Stimulated activated CD4-positive, alpha-beta T cell treated with anti-CD3 and anti-CD28 coated beads, Interleukin-1b, Interleukin-23, amount 100 ng/mL, for 24 hours (primary cell): ENCODE measurements at places on chromosomes 5 and 9.

- DNase-seq: no peak
These were observed 462.7 kb upstream of the CD180 start for GRCh38 chr5:67659288-67659687.

DNA sequence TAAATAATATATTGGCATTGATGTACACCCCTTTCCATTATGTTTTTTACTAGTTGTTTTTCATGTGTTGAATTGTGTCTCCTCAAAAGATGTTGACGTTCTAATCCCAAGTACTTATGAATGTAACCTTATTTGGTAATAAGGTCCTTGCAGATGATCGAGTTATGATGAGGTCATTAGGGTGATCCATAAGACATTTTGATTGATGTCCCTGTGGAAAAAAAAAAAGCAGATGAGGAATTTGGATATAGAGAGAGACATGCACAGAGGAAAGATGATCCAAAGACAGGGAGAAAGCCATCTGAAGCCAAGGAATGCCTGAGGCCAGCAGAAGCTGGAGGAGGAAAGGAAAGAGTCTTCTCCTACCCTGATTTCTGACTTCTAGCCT, 632.7 kb downstream of the TLR4 start:
- no peak for DNase-seq

GRCh38 chr5:139236479-139236878, 38.3 kb upstream of the SIL1 start:
- DNase-seq: no peak

DNA sequence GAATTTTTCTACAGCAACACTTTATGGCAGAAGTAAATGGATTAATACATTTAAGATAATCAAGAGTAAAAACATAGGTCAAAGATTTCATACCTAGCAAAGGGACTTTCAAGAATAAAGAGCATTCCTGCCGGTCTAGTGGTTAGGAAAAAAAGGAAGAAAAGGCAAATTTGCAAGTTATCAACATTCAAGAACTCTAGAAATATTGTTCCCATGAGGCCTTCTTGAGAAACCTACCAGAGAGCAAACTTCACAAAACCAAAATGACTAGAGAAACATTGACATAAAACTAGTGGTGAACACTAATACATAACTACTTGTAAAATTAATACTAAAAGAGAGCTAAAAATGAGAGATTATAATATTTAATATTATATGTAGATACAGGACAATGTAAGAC, 320.2 kb upstream of the RGMB start:
- no peak for DNase-seq

DNA sequence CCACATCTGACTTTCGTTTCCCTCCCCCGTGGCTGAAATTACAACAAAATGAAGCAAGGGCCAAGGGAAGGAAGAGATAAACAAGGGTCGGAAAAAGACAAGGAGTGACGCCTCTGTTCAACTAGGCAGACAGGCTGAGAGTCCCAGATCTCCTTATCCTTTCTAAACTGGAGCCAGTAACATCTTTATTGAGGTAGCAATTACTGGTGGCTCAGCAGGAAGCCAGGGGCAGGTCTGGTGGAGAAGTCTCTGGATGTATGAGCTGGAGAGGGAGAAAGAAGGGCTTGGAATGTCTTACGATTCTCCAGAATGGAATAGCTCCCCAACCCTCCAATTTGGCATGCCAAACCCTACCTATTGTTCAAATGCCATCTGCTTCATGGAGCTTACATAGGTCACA, 190.8 kb upstream of the BRINP1 start:
- DNase-seq: no peak

GRCh38 chr5:123421773-123422172, 1.4 kb downstream of the CEP120 start:
- no peak for DNase-seq

- DNase-seq: no peak
These were observed 53.8 kb downstream of the HCN1 start for GRCh38 chr5:45642370-45642769.

DNA sequence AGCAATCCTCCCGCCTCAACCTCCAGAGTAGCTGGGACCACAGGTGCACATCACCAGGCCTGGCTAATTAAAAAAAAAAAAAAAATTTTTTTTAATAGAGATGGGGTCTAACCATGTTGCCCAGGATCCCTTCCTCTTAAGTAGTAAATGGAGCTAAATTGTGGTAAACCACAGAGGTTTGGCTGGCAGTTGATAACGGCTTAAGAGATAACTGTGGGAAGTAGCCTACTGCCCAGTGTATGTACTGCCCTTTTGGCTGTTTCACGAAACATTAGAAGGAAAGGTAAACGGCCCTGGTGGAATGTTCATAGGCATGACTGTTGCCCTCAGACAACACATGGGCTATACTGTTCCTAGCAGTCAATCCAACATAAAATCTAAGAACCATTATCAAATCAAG, 44.4 kb downstream of the HMGCR start:
- DNase-seq: no peak
